Stimulated activated CD4-positive, alpha-beta T cell treated with anti-CD3 and anti-CD28 coated beads, Interleukin-4, amount 100 ng/mL, for 1 hour (primary cell): ENCODE measurements at places on chromosomes 6 and 20.

GRCh38 chr20:16025084-16025483 lies 548.2 kb downstream of the KIF16B start:
- no peak for DNase-seq

DNA sequence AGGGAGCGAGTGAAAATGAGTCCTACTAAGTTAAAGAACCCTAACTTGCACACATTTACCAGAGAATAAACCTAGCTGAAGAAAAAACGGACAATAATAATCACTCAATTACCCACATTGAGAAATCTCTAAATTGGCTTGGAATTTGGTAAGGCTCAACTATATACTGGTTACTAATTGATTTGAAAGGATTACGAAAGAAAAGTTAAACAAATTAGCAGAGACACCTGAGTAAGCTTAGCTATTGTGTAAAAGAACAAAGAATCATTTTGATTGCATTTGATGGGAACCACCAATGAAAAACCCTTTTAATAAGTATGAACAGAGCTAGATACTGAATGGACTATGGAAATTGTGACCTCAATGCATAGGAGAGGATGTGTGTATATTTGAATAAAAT lies 118.6 kb upstream of the ADGRF1 start:
- no peak for DNase-seq

GRCh38 chr6:8130399-8130798 lies 28.1 kb upstream of the EEF1E1 start:
- DNase-seq = no peak

DNA sequence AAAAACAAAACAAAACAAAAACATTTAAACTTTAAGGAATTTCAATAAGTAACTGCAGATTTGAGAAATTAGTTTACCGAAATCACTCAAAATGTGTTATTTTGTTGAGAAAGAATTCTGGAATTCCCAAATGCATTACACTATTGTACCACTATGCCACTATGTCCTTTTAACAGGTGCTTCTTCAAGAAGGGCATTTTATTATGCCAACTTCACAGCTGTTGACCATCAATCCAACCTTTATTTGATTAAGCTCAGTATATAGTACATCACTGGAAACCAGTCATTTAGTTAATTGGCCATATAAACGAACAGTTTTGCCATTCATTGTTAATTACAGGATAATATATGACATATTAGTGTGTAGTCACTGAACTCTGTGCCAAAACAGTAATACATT lies 221.7 kb downstream of the ARHGAP18 start:
- no peak for DNase-seq

- DNase-seq = no peak
These were observed 805.5 kb upstream of the SLC35B3 start for GRCh38 chr6:9240861-9241260.

DNA sequence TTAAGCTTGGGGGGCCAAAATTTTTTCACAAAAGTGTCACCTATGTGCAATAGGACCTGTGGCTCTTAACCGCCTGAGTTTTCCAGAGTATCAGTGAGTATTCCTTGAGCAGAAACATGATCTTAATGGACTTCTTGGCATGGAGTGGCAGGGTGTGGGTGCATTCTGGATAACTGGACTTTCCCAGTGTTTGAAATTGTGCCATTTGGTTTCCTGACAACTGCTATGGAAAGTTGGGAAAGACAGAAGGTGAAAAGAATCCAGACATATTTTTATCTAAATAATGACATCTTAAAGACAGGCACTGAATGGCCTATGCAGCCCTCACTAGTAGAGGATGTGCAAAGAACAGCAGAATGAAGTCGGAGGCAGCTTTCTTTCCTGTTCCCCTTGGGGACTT lies 34.3 kb upstream of the ADTRP start:
- no peak for DNase-seq

- no peak for DNase-seq
These were observed 56.3 kb upstream of the CD93 start for GRCh38 chr20:23142162-23143050.

DNA sequence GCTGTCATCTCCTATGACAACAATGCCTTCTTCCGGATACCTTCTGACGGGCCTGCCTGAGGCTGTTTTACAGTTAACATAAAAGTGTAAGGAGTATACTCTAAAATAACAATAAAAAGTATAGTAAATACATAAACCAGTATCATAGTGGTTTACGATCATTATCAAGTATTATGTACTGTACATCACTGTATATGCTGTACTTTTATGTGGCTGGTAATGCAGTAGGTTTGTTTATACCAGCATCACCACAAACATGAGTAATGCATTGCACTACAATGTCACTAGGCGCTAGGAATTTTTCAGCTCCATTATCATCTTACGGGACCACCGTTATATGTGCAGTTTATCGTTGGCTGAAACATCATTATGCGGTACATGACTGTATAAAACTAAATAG lies 76.5 kb downstream of the VEGFA start:
- no peak for DNase-seq

- no peak for DNase-seq
These were observed 171.4 kb upstream of the QKI start for GRCh38 chr6:163243083-163243482.

- DNase-seq = no peak
These were observed 2.8 kb downstream of the SNRPB2 start for GRCh38 chr20:16732506-16733152.

GRCh38 chr6:36662380-36662779 lies 16.1 kb upstream of the CDKN1A start:
- no peak for DNase-seq

DNA sequence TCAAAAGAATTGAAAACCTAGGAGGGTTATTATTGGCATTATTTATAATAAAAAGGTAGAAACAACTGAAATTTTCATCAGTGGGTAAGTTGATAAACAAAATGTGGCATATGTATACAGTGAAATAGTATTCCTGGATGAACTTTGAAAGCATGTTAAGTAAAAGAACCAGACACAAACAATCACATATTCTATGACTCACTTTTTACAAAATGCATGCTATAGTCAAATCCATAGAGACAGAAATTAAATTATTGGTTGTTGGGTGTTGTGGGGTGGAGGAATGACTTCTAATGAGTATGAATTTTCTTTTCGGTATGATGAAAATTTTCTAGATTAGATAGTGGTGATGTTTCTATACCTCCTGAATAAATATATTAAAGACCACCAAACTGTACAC lies 94.6 kb downstream of the LRRC1 start:
- no peak for DNase-seq

GRCh38 chr20:63854069-63854765 lies 7.1 kb upstream of the ABHD16B start:
- no peak for DNase-seq

DNA sequence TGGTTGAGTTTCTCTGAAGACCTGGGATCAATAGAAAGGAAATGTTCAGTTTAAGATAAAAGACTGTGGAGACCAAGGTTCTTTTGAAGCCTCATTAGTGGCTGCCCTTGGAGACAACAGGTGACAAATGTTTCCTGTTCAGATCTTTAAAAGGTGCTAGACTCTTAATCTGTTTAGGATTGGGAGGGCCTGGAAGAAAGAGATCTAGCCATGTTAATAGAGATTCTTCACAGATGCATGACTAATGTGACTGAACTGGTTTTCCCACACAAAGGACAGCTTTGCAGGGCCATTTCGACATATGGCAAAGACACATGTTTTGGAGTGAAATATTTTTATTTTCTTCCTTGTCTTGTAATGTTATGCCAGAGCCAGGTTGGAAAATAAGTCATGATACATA lies 82.2 kb downstream of the WDR27 start:
- DNase-seq = no peak

GRCh38 chr6:132819405-132820161 lies 5.2 kb downstream of the RPS12 start:
- DNase-seq = no peak

- DNase-seq = no peak
These were observed 14.1 kb upstream of the CALHM6 start for GRCh38 chr6:116447052-116447451.

- no peak for DNase-seq
These were observed 250.6 kb downstream of the FARS2 start for GRCh38 chr6:5511954-5512353.

- DNase-seq = no peak
These were observed 216.6 kb upstream of the UFL1 start for GRCh38 chr6:96304997-96305396.

DNA sequence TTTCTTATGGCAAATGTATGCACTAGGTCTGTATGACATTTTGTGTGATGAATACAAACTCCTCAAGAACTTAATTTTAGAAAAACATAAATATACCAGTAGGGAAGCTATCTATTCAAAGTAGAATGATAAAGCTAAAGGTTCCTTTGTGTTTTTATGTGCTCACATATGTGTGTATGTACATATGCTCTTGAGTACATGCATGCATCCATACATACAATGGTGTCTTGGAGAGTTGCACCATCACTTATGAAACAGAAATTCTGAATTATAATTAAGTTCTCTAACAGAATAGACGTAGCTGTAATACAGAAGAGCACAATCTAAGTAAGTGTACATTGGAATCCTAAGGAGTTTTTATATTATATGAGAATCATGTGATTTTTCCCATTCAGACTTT lies 2.3 kb downstream of the NKAIN2 start:
- no peak for DNase-seq

DNA sequence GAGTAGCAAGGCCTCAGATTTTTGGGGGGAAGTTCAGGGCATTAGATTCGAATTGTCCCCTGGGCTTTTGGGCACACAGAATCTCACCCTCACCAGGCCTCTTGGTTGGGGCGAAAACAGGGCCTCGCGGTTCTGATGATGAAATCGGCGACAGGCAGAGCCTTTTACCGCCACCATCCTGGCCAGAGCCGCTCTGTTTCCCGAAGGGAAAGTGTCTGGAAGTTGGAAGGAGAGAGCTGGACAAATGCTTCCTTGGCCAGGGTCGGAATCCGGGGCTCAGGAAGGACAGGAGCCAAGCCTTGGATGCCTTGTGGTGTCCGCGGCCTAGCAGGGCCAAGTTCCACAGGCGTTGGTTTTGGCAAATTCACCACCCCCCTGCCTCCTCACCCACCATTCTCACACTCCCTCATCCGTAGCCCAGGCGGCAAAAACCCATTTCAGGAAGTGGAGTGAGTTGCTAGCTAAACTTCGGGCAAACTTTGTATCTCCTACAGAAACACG lies 3.5 kb upstream of the TFAP2A start:
- no peak for DNase-seq

- DNase-seq = no peak
These were observed 60.6 kb upstream of the ASIP start for GRCh38 chr20:34180460-34181120.

GRCh38 chr6:31096215-31096614 lies 16.2 kb downstream of the C6orf15 start:
- DNase-seq = no peak
